ENCODE measurements at places on chromosomes 4 and X. TPM values are rescaled to one million over a fixed set of nuclear protein-coding genes. Genes with fewer than 3 reads are reported as not detected.

Gene UPF3B
- 11.1 TPM for total RNA-seq

Gene DUX4
- not detected for total RNA-seq

Gene REELD1
- 1.1 TPM for total RNA-seq

Gene ANXA3
- total RNA-seq, result 30.5 TPM

Gene CLCN4
- total RNA-seq, result 6.1 TPM

Gene F8A1
- 27.2 TPM for total RNA-seq

Gene SLC49A3
- 25.6 TPM for total RNA-seq

Gene F9
- not detected for total RNA-seq

Gene HNRNPD
- total RNA-seq, result 192 TPM

Gene FGF13
- total RNA-seq, result 7.3 TPM

Gene DCAF12L1
- total RNA-seq, result 2.3 TPM

Gene CDS1
- total RNA-seq, result 3.8 TPM

GRCh38 chrX:20593402-20593801 is 326.7 kb upstream of the RPS6KA3 start:
- H3K4me3 ChIP-seq, result no peak overlapping the region
- no peaks in the 10 kb centered on the region for H3K36me3 ChIP-seq
- DNase-seq, result no peak
- no peaks in the 10 kb centered on the region for H3K4me1 ChIP-seq

- no peak overlapping the region for H3K4me3 ChIP-seq
- H3K4me1 ChIP-seq, result no peaks in the 10 kb centered on the region
- H3K27me3 ChIP-seq, result no peaks in the 10 kb centered on the region
Observed at GRCh38 chrX:10028283-10029104, 61.3 kb downstream of the CLDN34 start.

GRCh38 chr4:82984459-82984858 is 26.2 kb downstream of the LIN54 start:
- no peak overlapping the region for H3K4me3 ChIP-seq
- no peak overlapping the region for H3K27ac ChIP-seq
- H3K27me3 ChIP-seq, result no peaks in the 10 kb centered on the region
- no peak for DNase-seq

DNA sequence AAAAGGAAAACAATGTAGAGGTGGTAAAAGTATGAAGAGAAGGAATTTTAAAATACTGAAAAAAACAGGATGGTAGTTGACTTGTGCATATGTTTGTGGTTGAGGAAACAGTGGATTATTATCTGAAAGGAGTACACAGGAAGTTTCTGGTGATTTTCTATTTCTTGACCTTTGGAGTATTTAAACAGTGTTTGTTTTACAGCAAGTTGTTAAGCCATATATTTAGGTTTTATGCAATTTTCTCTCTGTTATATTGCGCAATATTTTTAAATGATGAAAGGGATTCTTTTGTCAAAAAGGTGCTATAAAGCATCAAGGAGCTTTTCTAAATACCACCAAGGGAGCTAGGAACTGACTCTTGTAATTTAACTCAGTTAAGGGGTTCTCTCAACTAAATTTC is 343.1 kb upstream of the MAOA start:
- no peak overlapping the region for H3K4me3 ChIP-seq
- no peaks in the 10 kb centered on the region for H3K36me3 ChIP-seq
- no peaks in the 10 kb centered on the region for H3K27me3 ChIP-seq
- no peak overlapping the region for H3K27ac ChIP-seq
- DNase-seq, result no peak

- H3K27ac ChIP-seq, result no peak overlapping the region
- no peak for DNase-seq
- no peak overlapping the region for H3K4me3 ChIP-seq
- no peaks in the 10 kb centered on the region for H3K27me3 ChIP-seq
Observed at GRCh38 chrX:150775569-150776350, 82.6 kb downstream of the MTMR1 start.

DNA sequence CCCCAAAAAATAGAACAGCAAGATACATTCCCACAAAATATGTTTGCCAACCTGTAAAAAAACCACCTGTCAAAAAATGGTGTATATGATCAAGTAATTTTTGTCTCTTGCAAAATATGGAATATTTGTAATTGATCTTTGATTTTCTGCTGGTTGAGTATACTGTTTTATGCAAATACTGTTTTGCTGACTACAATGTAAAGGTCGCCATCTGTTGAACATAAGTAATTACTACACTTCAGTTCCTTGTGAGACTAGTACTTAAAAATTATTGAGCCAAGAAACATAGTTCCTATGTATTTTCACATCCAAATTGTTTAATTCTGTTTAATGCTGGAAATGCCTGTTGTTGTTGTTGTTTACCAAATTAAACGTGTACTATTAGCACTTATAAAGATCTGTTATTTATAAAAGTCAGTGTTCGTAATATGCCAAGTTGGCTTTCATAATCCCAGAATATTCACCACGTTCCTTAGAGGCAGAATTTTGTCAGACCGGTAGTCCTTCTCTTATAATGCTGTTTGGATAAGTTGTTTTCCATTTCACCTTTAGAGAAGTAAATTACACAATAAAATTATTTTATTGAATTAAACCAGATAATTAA is 144.2 kb downstream of the PDLIM5 start:
- no peak overlapping the region for H3K4me3 ChIP-seq
- no peak for DNase-seq
- no peak overlapping the region for H3K27ac ChIP-seq
- H3K27me3 ChIP-seq, result no peaks in the 10 kb centered on the region
- no peaks in the 10 kb centered on the region for H3K36me3 ChIP-seq

DNA sequence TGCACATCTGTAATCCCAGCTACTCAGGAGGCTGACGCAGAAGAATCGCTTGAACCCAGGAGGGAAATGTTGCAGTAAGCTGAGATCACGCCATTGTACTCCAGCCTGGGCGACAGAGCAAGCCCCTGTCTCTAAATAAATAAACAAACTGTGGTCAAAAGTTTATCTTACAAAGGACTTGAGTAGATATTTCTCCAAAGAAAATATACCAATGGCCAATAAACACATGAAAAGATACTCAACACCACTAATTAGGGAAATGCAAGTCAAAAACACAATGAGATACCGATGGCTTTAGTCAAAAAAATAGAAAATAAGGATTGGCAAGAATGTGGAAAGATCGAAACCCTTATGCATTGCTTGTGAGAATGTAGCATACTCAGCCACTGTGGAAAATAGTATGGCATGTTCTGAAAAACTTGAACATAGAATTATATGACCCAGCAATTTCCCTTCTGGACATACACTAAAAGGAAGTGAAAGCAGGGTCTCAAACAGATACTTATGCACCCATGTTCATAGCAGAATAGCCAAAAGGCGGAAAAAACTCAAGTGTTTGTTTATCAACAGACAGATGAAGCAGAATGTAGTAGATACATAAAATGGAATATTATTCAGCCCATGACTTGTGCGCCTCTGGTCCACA is 2.0 kb upstream of the CFAP97 start:
- no peak overlapping the region for H3K27ac ChIP-seq
- no peak overlapping the region for H3K4me3 ChIP-seq
- peaks cover 56% of the 10 kb centered on the region for H3K4me1 ChIP-seq
- H3K27me3 ChIP-seq, result peaks cover 16% of the 10 kb centered on the region

DNA sequence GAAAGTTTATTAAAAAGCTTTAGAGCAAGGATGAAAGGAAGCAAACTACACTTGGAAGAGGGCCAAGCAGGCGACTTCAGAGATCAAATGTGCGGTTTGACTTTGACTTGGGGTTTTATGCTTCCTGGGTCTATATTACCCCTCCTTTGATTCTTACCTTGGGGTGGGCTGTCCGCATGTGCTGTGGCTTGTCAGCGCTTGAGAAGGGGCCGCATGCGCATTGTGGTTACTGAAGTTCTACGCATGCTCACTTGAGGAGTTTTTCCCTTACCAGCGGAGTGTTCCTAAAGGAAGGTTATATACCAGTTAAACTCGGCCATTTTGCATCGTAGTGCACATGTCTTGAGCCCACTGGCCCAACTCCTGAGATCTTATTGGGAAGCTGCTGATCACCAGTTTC is 9.9 kb downstream of the ZNF157 start:
- H3K36me3 ChIP-seq, result no peaks in the 10 kb centered on the region
- peak overlapping the region; percentile 5 for H3K4me3 ChIP-seq
- peaks cover 5% of the 10 kb centered on the region for H3K4me1 ChIP-seq
- peak overlapping the region; percentile 44 for H3K27ac ChIP-seq

DNA sequence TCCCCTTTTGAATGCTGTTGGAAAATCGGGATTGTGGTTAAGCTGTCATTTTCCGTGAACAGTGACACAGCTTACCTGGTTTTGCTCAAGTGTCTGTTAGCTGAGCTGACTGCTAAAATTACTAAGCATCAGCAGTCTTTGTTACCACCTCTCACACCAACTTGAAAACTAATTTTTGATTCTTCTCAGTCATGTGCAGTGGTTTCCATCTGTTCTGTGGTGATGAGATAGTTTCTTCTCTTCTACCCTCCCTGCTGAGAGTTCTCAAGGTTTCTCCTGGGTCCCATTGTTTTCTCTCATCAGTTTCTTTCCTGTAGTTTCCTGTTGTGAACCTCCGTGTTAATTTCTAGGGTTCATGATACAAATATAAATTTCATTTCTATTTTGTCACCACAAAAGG is 225.6 kb downstream of the ARHGAP10 start:
- no peaks in the 10 kb centered on the region for H3K27me3 ChIP-seq
- no peaks in the 10 kb centered on the region for H3K4me1 ChIP-seq
- no peak for DNase-seq

GRCh38 chr4:156623376-156623775 is 348.2 kb downstream of the PDGFC start:
- no peak overlapping the region for H3K27ac ChIP-seq
- no peaks in the 10 kb centered on the region for H3K27me3 ChIP-seq
- H3K4me3 ChIP-seq, result no peak overlapping the region

- no peaks in the 10 kb centered on the region for H3K27me3 ChIP-seq
- H3K4me3 ChIP-seq, result peak overlapping the region; percentile 84
- H3K27ac ChIP-seq, result peak overlapping the region; percentile 91
- no peak for DNase-seq
- no peaks in the 10 kb centered on the region for H3K36me3 ChIP-seq
Observed at GRCh38 chr4:141638230-141638629, 1.8 kb downstream of the IL15 start.

GRCh38 chrX:120274958-120275357 is 24.3 kb downstream of the ZBTB33 start:
- H3K4me1 ChIP-seq, result no peaks in the 10 kb centered on the region
- H3K27me3 ChIP-seq, result no peaks in the 10 kb centered on the region
- H3K36me3 ChIP-seq, result no peaks in the 10 kb centered on the region

DNA sequence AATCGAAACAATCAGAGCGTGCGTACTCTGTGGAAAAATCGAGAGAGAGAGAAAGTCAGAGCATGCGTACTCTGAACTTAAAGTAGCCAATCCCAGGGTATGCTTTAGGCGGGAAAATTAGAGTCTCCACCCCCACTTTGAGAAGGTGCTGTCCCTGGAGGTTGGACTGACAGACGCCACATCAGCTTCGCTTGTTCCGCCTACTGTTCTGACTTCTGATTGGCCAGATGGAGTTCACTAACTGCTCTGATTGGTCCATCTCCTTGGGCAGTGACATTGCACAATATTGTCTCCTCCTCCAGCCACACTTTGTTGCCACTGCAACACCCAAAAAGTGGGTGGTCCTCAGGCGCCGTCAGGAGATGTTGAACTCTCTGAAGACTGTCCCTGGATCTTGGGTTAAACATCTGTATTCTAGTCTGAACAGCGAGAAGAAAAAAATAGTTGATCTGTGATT is at the start of gene SSX5:
TSS of gene SSX5 (minus strand) at position 51 of the 457 bp plus-strand sequence. CDS start 1,437 bp downstream, outside the sequence.
- H3K4me3 ChIP-seq, result no peak within 1 kb of the TSS
- no peaks in the 10 kb centered on the region for H3K27me3 ChIP-seq
- no peak for DNase-seq
- H3K36me3 ChIP-seq, result no peaks in the 10 kb centered on the region

- H3K27ac ChIP-seq, result no peak overlapping the region
- no peak for DNase-seq
- H3K27me3 ChIP-seq, result no peaks in the 10 kb centered on the region
- H3K36me3 ChIP-seq, result no peaks in the 10 kb centered on the region
- no peak overlapping the region for H3K4me3 ChIP-seq
Observed at GRCh38 chr4:156961196-156962057, 10.2 kb downstream of the PDGFC start.

GRCh38 chr4:76882630-76883029 is 15.3 kb downstream of the SOWAHB start:
- no peaks in the 10 kb centered on the region for H3K36me3 ChIP-seq
- H3K27ac ChIP-seq, result no peak overlapping the region
- H3K4me1 ChIP-seq, result no peaks in the 10 kb centered on the region
- no peak for DNase-seq

DNA sequence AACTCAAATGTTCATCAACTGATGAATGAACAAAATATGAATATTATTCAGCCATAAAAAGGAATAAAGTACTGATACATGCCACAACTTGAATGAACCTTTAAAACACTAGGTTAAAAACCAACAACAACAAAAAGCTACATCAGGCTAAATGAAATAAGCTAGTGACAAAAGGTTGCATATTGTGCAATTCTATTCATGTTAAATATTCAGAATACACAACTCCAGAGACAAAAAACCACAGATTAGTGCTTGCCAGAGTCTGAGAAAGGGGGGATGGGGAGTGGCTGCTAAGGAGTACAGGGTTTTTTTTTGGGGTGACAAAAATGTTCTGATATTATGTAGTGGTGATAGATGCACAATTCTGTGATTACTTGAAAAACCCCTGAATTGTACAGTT is 58.5 kb downstream of the HAUS3 start:
- H3K27me3 ChIP-seq, result no peaks in the 10 kb centered on the region
- H3K36me3 ChIP-seq, result no peaks in the 10 kb centered on the region
- no peak for DNase-seq
- H3K4me1 ChIP-seq, result no peaks in the 10 kb centered on the region

- peaks cover 14% of the 10 kb centered on the region for H3K4me1 ChIP-seq
- H3K4me3 ChIP-seq, result no peak overlapping the region
- H3K27me3 ChIP-seq, result no peaks in the 10 kb centered on the region
Observed at GRCh38 chr4:40990899-40991265, 223.5 kb downstream of the APBB2 start.

GRCh38 chr4:14079601-14080000 is 452.1 kb upstream of the BOD1L1 start:
- H3K36me3 ChIP-seq, result no peaks in the 10 kb centered on the region
- no peaks in the 10 kb centered on the region for H3K4me1 ChIP-seq

Data from spleen (tissue), 13 donors.